Activated gamma-delta T cell treated with Interleukin-2 at 50 U/mL for 16 hours (primary cell): ENCODE measurements at places on chromosomes 2 and 18.
A peak's percentile ranks its signal among the peaks of the same experiment; 100 is the strongest.

GRCh38 chr2:239256350-239256743, 144.5 kb downstream of the HDAC4 start:
- DNase-seq, result no peak

- no peak for DNase-seq
Observed at GRCh38 chr2:218465987-218466633, 47.2 kb downstream of the VIL1 start.

- no peak for DNase-seq
Observed at GRCh38 chr2:179595284-179595683, 266.1 kb downstream of the ZNF385B start.

DNA sequence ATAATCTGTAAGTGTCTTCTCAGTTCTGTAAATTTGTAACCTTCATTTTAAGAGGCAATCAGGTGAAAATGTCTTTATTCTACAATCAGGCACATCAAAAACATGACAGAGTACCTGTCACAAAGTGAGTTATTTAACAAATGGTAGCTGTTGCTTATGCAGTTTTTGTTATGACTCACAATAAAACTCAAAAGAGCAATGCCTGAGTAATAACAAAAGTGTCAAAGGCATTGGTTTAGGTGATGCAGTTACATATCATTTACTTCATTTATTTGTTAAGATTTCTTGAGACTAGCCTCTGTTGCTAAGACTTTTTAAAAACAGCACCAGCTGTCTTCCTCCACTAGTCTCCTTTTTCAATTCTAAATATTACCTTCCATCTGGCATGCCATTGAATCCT, 177.8 kb downstream of the KIAA1328 start:
- DNase-seq, result no peak

DNA sequence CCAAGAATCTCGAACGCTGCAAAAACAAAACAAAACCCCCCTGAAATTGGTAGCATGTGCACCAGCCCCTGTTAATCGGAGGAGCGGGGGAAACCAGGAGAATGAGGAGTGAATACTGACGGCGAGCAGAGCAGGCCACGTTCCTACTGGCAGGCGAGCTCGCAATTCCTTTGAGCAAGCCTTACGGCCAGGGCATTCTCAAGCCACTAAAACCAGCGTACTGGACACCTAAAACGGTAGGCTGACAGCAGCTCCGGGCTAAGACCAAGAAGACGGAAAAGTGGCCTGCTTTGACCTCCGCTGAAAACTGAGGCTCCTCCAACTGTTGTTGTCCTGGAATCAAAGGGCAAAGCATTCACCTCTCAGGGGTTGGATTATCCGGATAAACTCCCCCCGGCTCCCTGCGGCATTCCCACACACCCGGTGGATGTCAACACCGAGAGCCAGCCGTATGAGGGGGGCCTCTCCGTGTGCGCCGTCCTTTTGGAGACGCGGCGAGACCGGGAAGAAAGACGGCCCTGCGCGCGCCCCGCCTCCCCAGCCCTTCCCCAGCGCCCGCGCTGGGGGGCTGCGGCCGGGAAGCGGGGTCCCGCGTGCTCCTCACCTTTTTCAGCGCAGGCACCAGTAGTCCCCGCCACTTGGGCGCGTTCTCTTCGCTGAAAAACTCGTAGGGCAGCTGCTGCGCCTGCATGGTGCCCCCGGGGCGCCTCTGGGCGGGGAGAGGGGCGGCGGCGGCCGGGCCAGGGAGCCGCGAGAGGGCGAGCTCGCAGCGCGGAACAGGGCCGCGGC, 925 bp downstream of the SOS1 start:
- DNase-seq, result peak; percentile 63

- DNase-seq, result no peak
Observed at GRCh38 chr2:9631878-9632700, 1.3 kb upstream of the YWHAQ start.

- DNase-seq, result no peak
Observed at GRCh38 chr18:525036-525797, 24.7 kb upstream of the COLEC12 start.

- DNase-seq, result peak; percentile 23
Observed at GRCh38 chr2:102082571-102083392, 59.8 kb upstream of the IL1R1 start.

DNA sequence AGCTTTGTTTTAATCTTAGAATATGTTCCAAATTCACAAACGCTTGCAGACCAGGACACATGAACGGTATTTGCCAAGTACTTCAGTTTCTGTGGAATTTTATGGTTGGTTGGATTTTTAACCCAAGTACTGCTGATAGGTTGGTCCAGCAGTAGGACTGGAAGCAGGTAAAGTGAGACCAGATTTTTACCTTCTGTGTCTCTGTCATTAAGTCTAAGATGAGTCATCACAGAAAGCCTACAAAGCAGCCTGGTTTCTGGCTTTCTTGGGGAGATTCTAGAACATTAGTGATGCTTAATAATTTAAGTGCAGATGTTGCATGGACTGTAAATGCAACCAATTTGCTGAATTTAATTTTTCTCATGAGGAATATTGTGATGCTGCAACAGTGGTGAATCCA, 100.5 kb downstream of the SCG2 start:
- no peak for DNase-seq

DNA sequence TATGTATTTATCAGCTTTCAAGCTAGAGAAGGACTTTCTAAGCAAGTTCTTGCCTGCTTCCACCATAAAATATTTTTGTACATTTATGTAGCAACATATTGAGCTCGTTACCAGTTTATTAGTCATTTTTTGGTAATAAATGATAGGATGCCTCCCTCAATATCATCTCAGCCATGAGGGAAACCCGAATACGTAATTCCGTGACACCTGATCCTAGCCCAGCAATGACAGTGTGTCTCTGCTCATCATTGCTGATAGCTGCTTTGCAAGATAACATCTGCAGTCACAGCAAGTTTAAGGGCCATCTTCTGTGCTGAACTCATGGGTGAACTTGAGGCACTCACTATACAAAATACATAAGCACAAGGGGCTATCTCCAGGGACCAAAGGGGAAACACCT, 62.2 kb downstream of the COL6A3 start:
- no peak for DNase-seq

DNA sequence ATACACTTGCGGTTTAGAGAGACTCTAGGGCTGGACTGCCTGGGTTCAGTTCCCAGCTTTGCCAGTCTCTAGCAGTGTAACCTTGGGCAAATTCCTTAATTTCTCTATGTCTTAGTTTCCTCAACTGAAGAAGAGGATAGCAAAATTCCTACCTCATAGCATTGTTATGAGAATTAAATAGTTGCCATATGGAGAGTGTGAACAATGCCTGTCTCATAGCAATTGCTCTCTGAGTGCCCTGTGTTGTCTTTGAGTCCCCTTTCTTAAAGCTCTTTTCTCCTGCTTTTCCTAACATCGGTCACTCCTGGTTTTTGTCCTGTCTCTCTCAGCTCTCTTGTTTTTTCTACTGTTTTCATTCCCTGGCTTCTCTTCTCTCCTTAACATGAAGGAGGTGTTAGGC, 116.8 kb upstream of the ALPP start:
- DNase-seq, result no peak

GRCh38 chr18:29651122-29651680, 1391.3 kb downstream of the DSC3 start:
- DNase-seq, result no peak

DNA sequence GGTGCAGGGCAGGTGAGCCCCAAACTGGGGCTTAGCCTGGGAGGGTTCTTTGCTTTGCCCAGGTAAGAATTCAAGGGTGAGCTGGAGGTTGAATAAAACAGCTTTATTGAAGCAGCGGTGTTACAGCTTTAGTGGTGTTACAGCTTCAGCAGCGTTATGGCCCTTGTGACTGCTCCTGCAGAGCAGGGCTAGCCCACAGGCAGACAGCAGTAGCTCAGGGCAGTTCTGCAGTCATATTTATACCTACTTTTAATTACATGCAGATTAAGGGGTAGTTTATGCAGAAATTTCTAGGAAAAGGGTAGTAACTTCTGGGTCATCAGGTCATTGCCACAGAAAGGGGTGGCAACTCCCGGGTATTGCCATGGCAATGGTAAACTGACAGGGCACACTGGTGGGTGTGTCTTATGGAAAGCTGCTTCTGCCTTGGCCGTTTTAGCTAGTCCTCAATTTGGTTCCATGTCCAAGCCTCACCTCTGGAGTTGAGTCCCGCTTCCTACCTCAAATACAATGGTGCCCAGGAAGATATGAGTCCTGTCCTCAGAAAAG, 78.2 kb downstream of the THNSL2 start:
- no peak for DNase-seq

DNA sequence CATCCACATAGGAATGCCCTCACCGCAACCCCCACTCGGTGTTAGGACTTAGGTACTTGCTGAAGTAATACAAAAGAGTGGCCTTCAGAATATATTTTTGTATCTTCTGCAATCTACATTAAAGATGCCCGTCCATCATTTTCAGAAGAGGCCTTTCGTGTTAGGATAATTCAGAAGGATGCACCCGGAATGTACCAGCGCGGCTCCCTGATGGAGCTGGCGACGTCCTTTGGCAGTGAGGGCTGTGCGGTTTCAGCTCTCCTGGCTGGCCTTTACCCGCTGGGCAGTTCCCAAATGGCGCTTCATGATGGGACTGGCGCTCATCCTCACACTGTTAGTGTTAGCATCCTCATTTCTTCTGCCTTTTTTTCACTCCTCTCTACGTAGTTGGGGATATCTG, 15.3 kb downstream of the TWIST2 start:
- no peak for DNase-seq

- no peak for DNase-seq
Observed at GRCh38 chr18:9428301-9428706, 47.0 kb upstream of the RALBP1 start.
